ENCODE measurements at places on chromosomes 1 and 21.

- DNase-seq = no peak
These were observed 56.8 kb downstream of the USP1 start for GRCh38 chr1:62493656-62494055.

GRCh38 chr1:205319081-205320018 is 2.2 kb downstream of the NUAK2 start:
- peak; percentile 61 for DNase-seq

DNA sequence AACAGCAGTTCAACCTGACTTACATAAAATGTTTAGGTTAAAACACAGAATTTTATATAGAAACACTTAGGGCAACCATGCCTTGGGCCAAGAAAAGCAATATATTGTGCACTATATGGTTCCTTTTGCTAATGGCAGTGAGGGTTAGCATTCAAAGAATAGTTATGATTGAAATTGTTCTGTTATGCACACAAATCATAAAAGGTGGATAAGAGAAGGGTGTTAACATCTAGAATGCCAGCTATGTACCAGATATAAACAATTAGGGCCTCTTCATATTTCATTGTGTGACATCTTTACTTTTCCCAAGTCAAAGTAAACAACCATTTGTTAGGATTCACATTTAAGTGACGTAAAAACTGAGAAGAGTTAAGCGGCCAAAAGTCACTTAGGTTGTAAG is 308.0 kb upstream of the B3GALT2 start:
- DNase-seq = no peak

GRCh38 chr1:46769028-46769740 is 29.7 kb upstream of the CYP4B1 start:
- DNase-seq = no peak

DNA sequence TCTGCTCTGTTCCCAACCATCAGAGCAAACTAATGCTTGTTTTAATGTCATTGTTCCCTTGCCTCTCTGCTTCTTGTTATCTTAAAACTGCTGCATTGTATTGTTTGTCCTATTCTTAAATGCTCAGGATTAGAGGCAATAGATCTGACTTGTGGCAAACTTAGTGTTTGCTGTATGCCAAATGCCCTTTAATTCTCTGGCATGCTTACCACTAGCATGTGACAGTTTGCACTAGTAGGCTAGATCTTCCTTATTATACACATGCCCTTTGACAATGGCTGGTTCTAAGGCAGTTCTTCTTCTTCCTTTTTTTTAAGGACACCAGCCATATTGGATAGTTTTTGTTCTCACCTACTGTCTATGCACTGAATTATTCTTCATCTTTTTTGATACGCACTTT is 30.1 kb downstream of the PALMD start:
- no peak for DNase-seq

DNA sequence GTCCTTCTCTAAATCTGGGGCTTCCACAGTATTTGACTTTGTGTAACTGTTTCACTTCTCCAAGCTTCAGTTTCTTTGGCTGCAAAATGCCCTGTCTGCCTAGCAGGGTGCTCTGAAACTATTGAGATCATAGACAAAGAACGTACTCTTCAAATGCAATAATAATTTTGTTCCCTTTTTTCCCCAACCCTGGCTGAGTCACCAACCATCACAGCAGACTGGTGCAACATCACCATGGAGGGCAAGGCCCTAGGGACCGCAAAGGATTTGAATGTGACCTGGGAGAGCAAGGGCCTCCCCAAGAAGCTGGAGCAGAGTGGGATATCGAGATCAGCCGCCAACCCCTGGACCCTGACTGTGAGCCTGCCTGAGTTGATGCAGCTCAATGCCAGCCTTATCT is 115.0 kb downstream of the FCRL5 start:
- no peak for DNase-seq

- no peak for DNase-seq
These were observed 109.6 kb downstream of the VPS13D start for GRCh38 chr1:12339396-12339795.

DNA sequence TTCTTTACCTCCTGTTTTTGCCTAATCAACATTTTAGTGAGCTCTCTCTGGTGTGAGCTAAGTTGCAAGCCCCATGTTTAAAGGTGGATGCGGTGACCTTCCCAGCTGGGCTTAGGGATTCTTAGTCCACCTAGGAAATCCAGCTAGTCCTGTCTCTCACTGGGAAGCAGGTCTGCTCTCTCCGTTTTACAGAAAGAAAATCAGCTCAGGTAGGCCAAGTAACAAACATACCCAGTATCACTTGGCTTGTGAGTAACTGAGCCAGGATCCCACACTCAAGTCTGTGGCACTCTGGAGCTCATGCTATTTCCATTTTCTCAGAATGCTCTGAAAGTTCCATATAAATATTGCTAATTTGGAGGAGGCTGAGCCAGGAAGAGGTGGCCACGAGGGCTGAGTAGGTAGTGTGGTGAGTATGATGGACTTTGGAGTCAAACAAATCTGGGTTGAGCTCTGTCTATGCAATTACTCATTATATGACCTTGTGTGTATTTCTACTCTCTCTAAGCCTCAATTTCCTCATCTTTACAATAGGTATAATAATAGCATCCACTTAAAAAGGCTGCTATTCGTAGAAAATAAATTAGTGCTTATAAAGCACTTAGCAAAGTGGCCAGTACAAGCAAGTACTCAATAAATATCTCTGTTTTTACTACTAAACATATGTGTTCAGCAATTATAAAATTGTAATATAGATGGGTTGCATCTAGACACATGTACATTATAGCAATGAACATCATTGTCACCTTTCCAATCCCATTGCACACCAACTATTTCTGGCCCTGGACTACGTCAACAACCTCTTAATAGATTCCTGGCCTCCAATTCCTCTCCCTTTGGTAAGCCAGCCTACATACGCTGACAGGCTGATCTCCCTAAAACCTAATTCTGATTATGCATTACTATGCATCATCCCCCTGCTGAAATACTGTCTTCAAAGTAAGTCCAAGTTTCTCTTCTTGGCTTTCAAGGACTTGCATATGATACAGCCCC is 32.7 kb upstream of the DHCR24 start:
- no peak for DNase-seq

- no peak for DNase-seq
These were observed 14.3 kb downstream of the EDEM3 start for GRCh38 chr1:184740344-184740743.

DNA sequence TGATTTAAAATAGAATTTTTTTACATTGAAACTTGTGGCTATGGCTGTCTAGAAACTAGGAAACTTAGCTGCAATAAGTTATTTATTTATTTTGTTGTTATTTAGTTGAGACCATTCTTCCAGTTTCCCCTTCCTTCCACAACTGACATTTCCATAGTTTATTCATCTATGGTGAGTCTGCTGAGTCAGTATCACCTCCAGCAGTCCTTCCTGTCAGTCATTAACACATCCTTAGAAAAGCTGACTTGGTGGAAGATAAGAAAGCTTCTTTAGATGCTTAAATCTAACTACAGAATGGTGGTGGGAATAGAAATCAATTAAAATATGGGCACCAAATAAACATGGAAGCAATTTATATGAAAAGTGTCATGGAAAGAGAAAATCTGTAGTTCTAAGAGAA is 714.0 kb downstream of the RWDD3 start:
- no peak for DNase-seq

DNA sequence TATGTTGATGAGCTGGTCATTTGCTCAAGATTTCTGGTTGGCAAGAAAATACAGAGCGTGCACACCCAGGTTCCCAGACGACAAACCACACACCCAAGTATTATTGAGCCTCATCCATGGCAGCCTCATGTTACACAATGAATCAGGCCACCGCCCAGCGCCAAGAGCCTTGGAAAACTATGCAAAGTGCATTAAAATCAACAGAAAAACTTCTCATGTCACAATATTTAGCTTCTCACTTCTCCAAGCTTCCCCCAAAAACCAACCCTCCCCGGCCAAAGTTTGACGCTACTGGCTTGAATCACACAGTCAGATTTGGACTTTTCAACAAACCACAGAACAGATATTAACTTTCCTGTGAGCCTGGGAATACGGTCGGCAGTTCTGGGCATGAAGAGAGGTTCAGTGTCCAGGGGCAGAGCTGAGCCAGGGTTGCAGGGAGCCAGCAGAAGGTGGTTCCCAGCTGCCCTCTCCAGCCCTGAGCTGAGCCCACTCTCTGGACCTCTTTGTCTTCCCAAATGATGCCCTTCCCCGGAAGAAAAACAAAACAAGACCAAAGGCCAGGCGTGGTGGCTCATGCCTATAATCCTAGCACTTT is 71.1 kb downstream of the SETD4 start:
- no peak for DNase-seq

DNA sequence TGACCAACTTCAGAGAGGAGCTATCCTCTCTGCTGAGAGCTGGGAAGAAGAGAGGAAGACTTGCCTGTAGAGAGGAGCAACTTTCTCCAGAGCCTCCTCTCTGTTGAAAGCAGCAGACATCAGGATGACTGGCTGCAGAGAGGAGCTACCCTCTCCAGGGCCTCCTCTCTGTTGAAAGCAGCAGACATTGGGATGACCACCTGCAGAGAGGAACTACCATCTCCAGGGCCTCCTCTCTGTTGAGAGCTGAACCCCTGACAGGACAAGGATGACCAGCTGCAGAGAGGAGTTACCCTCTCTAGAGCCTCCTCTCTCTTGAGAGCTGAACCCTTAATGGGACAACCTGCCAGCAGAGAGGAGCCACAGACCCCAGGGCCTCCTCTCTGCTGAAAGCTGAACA is 83.0 kb upstream of the GJB5 start:
- no peak for DNase-seq

DNA sequence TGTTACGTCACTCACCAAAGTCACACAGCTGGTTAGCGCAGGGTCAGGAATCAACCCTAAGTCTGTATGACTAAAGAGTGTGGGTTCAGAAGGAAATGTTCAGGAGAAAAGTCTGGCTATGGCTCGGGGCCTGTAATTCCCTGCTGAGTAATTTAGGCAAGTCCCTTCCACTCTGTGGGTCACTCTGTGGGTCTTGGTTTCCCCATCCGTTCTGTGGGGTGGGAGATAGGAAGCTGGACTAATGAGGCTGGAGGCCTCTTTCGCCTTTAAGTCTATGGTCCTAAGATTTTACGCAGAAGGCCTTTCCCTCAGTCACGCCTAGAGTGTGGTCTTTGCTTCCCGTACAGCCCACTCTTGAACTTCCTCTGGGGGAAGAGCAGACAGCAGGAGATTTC is 14.3 kb upstream of the MED18 start:
- DNase-seq = no peak

DNA sequence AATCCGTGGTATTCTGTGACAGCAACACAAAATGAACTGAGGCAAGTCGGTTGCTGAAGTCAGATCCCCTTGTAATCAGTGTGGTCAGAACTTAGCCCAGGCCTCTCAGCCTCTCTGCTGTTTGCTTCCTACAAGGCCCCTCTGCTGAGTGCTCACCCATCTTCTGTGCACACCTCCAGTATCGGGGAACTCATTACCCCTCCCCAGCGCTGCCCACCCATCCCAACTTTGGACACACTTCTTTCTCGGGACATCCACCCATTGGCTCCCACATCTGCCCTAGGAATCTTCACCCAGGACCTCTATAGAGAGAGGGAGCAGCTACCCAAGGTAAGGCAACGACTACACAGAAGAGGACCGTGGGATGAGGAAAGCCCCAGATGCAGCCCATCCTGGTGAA is 217.5 kb downstream of the MATN1 start:
- DNase-seq = no peak

GRCh38 chr1:214511639-214511998 is 39.8 kb downstream of the PTPN14 start:
- no peak for DNase-seq

DNA sequence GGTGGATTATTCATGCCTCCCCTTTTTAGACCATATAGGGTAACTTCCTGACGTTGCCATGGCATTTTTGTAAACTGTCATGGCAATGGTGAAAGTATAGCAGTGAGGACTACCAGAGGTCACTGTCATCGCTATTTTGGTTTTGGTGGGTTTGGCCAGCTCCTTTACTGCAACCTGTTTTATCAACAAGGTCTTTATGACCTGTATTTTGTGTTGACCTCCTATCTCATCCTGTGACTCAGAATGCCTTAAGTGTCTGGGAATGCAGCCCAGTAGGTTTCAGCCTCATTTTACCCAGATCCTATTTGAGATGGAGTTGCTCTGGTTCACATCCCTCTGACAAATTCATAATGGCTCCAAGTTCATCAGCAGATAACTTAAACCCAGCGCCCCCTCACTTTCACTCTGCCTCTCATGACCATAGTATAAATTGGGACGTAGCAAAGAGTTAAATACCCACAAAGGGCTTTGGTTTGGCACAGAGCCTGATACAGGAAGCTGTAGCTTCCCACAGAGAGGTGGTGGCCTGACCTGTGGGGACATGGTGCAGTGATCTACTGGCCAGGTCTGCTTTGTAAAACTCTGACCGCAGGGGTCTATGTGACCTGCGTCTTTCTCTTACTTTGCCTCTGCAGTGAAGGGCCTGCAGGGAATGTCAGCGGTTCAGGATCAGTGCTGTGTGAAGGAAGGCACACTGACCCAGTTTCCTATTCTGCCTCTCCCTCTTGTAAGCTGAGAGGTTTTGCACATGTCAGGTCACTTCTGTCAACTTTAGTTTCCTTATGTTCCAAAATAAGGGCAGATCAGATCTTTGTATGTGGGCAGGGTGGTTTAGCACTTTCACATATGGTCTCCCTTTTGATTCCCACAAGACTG is 78.1 kb upstream of the ZNF644 start:
- peak; percentile 16 for DNase-seq

DNA sequence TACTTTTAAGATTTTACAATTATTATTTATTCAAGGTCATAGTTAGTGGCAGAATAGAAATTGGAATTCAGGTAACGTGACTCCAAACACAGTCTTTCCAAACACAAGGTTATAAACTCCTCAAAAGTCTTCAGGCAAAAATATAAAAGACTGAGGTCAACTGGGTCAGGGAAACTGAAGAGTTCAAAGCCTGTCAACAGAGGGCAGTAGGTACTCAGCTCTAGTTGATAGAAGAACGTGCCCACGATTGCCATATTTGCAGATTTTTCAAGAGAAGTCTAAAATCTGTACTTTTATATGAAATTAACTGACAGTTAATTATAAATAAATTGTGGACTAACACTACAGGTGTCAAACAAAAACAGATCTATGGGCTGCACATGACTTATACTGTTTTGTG is 135.0 kb downstream of the LHX4 start:
- no peak for DNase-seq

DNA sequence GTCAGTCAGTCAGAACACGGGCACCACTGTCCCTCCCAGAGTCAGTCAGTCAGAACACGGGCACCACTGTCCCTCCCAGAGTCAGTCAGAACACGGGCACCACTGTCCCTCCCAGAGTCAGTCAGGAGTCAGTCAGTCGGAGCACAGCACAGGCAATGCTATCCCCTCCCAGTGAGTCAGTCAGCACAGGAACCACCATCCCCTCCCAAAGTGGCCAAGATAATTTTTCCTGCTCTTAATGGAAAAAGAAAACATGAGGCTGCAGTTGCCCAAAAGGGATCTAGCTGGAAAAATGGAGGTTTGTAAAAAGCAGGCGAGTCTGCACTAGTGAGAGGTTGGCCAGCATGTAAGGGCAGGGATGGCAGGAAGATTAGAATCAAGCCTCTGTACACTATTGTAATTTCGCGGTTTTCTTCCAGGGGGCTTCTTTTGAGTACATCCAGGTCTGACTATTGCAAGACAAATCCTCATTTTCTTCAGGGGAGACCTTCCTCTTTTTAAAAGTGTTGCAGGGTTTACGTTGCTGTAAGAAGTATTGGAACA is 213.8 kb downstream of the SIPA1L2 start:
- no peak for DNase-seq
